H9 (cell line): ENCODE measurements at places on chromosomes 13 and 19. TPM values are rescaled to one million over a fixed set of nuclear protein-coding genes. Genes with fewer than 3 reads are reported as not detected.

DNA sequence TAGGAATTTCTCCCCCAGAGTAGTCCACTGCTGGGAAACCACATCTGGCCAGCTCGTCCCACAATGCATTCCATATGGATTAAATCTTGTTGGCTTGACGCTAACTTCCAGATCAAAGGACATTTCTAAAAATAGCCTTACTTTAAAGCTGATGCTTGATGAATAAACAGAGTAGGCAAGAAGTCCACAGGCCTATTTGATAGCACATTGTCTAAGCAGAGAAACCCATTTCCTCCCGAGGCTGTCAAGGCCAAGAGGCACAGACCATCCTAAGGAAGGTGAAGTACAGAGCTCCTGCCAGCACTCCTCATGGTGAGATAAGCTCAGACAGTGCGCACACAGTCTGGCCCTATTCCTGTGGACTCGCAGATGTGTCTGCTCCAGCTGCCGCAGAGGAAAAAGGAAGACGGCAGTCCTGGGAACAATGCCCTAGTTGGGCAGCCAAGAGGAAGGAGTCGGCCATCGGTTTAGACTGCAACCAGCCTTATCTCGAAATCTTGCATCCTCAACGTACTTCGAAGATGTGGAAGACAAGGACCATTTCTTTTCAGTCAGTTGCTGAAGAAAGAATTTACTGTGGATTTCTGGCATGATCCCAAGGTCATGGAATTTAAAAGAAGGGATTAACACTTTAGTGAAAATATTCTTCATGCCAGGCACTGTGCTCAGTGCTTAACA lies 156.8 kb downstream of the RGCC start:
- no peak for DNase-seq

DNA sequence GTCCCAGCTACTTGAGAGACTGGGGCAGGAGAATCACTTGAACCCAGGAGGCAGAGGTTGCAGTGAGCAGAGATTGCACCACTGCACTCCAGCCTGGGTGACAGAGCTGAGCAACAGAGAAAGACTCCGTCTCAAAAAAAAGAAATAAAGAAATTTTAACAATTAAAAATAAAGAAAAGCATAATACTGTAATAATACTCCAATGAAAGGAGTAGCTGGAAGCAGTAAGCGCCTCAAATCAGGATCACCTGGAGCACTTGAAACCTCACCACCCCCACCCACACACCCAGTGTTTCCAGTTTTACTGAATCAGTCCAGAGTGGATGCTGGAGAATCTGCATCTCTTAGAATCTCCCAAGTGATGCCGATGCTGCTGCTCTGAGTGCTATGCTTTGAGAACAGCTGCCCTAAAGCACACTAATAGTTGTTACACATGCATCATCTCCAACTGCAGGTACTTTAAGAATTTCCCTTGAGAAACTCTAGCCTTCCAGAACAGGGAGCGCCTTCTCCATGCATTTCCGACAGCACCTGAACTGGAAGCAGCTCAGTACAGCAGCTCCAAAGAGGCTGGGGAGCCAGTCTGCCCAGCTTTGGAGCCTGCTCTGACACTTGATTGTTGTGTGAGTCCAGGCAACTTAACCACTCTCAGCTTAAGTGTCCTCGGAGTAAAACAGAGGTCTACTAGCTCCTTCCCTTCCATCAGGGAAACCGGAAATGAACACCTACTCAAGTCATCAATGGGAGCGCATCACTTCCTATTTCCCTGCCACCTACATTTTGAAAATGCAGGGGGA lies 2.9 kb downstream of the ABCC4 start:
- no peak for DNase-seq

GRCh38 chr13:96003304-96003703 lies 49.9 kb downstream of the UGGT2 start:
- DNase-seq = no peak

DNA sequence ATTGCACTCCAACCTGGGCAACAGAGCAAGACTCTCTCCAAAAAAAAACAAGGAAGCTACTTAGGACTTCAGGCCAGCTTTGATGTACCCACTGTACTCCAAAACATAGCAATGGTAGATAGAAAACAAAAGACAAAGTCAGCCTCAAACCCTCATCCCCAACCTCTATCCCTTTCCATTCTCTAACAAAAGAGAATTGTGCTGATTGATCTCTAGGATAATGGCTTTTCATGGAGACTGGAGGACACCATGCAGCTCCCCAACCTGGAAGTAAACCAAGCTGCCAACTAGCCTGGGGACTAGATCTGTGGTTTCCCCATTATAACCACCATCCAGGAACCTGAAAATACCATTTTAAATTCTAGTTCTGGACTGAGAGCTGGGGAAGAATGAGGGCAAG lies 4.3 kb upstream of the ZDHHC20 start:
- DNase-seq = no peak

DNA sequence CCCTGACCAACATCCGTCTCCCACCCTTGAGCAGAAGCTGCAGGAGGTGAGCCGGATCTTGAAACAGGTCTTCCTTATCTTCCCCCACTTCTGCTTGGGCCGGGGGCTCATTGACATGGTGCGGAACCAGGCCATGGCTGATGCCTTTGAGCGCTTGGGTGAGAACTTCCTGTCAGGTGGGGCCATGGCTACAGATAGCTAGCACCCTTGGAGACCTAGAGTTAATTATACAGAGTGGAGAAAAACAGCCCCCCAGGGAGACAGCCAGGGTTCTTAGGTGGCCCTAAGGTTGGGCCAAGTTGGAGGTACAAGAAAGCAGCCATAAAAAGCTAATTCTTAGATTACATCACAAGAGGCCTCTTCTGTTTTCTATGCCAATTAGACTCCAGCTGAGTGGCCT lies 8.9 kb upstream of the ARHGAP45 start:
- no peak for DNase-seq

DNA sequence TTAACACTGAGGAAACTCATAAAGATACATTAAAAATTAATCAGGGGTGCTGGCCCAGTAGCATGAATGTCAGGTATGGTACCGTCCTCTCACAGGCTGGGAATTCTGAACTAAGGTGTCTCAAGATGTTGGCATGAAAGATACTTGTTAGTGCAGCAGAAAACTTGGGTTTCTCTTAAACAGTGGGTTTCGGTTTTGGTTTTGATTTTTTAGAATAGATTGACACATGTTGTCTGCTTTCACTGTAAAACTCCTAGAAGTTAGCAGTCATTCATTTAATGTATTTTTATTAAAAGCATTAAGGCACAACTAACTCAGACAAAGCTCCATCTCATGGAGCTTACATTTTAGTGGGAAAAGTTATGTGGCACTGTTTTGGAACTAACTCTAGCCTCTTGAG lies 3.5 kb upstream of the OBI1 start:
- no peak for DNase-seq

- no peak for DNase-seq
These were observed 8.0 kb upstream of the KCTD15 start for GRCh38 chr19:33788676-33789075.

GRCh38 chr19:53517114-53517741 lies 20.7 kb upstream of the ZNF331 start:
- DNase-seq = no peak

DNA sequence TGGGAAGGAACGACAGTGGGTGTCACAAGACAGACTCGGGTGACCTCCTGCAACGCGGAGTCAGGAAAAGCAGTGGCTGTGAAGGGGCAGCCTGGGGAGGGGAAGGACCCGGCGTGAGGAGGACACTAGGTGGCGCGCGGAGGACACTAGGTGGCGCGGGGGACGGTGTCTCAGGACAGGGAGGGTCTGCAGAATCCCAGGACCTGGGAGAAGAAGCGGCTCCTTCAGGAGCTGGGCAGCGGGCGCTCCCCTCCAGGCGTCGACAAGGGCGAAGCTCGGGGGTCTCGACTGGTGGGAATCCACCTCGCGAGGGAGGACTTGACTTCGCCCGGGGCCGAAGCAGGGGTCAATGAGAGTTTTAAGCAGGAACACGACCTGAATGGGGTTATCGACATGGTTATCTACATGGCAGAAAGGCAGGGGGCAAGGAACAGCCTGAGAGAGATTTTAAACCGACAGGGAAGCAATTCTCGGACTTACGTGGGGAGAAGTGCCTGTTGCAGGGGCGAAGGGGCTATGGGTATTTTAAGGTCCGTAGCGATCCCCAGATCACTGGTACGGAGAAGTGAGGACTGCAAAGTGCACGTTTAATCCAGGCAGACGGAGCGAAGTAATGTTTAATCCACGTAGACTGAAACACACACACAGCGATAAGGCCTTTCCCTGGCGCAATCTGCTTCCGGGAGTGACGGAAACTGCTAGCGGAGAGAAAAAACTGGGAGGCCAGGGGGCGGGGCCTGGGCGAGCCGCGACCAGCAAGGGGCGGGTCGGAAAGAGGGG lies at the start of gene ZNF616:
TSS of gene ZNF616 (minus strand) at position 687 of the 780 bp plus-strand sequence. CDS start 9,426 bp downstream, outside the sequence.
- DNase-seq = peak; percentile 96

- DNase-seq = no peak
These were observed 11.8 kb downstream of the PGLS start for GRCh38 chr19:17522988-17523872.

DNA sequence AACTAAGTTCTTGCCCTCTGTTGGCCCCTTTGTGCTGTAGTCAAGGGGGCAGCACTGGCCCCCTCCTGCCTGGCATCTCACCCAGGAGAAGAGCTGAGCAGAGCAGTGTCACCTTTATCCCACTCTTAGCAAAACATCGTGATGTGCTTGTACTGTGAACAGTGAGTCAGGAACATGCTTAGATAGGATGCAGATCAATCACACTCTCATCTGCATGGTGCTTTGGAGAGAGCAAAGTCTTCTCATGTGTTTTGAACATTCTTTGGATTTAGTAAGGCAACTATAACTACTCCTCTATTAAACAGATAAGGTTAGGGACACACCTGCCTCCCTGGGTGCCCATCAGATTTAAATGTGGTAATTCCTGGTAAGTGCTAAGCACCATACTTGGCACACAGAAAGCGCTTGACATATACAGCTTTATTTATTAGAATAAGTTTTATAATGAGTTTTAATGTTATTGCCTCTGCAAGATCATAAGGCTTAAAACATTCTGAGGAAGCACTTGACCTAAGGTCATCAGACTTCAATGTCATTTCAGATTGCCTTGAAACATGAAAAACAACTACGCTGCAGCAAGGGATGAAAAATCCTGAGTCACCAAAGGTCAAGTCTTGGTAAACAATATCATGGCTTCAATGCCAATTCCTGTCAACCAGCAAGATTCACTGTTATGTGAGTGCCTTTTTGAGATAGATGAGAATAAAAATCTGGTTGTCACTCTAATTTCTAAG lies 82.4 kb upstream of the IRS2 start:
- no peak for DNase-seq

DNA sequence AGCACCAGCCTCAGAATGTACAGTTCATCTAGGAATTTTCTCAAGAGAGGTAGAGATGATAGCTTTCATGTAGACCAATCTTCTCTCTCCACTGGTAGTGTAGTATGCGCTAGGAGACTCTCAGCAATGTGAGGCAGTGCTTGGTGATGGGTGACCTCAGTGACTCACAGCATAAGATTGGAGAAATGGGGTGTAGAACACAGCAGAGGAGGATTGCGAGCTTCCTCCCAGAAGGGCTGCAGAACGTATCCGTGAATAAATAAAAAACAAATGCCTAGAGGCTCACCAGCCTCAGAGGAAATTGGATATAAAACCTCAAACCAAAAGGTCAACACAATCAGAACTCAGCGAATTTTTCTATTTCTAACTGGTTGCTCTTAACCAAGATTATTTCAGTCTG lies 182.9 kb upstream of the RXFP2 start:
- no peak for DNase-seq

GRCh38 chr13:34039678-34040077 lies 221.7 kb downstream of the RFC3 start:
- no peak for DNase-seq

DNA sequence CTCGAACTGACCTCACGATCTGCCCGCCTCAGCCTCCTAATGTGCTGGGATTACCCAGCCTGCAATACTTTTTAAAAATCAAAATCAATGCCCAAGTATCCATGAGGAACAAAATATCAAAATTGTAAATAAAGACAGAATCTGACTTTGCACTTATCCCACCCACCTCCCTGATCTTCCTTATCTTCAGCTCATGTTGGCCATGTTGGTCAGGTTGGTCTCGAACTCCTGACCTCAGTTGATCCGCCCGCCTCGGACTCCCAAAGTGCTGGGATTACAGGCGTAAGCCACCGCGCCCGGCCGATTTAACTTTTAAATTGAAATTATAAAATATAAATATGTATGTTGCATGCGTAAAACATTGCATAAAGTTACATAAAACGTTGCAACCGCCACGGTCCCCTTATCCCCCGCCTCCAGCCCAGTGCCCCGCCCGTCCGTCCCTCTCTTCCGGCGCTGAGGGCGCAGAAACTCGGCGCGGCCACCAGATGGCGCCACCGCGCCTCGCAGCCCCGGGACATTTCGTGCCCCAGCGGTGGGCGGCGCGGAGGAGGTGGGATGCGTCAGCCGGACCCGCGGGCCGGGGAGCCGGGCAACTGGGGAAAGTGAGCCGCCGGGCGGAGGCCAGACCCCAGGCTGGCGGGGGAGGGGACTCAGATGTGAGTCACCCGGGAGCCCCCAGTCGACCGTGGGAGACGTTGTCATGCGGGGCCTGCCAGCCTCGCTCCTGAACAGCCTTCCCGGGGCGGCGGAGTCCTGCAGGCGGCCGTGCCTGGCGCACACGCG lies 1.5 kb upstream of the GADD45B start:
- DNase-seq = peak; percentile 89

DNA sequence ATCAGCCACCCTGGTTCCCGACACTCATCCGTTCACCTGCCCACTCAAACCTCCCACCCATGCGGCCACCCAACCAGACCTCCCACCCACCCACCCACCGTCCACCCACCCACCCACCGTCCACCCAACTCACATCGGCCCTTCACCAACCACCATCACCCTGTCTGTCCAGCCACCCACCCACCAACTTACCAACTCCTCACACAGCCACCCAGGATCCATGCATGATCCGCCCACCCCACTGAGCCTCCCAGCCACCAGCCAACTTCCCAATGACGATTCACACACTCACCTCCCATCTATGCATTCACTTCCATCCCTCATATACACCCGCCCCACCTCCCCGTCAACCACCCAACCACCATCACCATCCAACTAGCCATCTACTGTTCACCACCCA lies 4.3 kb downstream of the JOSD2 start:
- DNase-seq = no peak

- no peak for DNase-seq
These were observed 7.1 kb downstream of the EEF2 start for GRCh38 chr19:3978145-3978544.

- DNase-seq = no peak
These were observed 349 bp downstream of the BCL2L12 start for GRCh38 chr19:49666120-49666444.

The DHDH gene
- 1.4 and 2.0 TPM in 2 replicates for total RNA-seq

The LGALS14 gene
- total RNA-seq = not detected in 2 replicates

The LPAR6 gene
- total RNA-seq = 4.2 and 4.3 TPM in 2 replicates

The CYP4F2 gene
- total RNA-seq = not detected in 2 replicates

The AP1M1 gene
- total RNA-seq = 30.3 and 37.6 TPM in 2 replicates

The PSG1 gene
- total RNA-seq = not detected in 2 replicates

The VAV1 gene
- 0.61 and 0.90 TPM in 2 replicates for total RNA-seq

The OSCAR gene
- 0.24 and 0.53 TPM in 2 replicates for total RNA-seq

The ZBTB32 gene
- 0.13 TPM in 1 of 2 replicates, not detected in the other for total RNA-seq

The ZNF628 gene
- total RNA-seq = 16.5 and 16.6 TPM in 2 replicates

The DCT gene
- not detected in 2 replicates for total RNA-seq

The ZNF382 gene
- 10.8 TPM in 2 replicates for total RNA-seq
